ENCODE measurements at places on chromosomes 5 and 9.

DNA sequence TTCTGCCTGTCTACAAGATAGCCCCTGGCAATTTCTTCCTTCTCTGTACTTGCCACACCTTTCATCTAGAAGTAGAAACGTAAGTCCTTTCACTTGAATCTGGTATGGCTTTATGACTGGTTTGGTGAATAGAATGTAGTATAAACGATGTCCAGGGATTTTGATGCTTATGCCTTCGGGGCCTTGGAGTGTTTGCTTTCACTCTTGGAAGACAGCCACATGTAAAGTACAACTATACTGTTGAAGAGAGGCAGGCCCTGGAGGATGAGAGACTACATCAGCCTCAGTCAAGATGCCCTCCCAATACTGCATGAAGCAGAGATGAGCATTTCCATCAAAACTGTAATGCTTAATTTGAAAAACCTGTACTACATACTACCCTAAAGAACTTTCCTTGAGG lies 553.8 kb upstream of the C9orf72 start:
- DNase-seq, result no peak

GRCh38 chr9:131082774-131083512 lies 13.4 kb upstream of the AIF1L start:
- no peak for DNase-seq

- peak; percentile 58 for DNase-seq
Measured at GRCh38 chr5:54243483-54244080, 66.8 kb downstream of the ARL15 start.

- no peak for DNase-seq
Measured at GRCh38 chr5:59905188-59905587, 11.7 kb upstream of the PDE4D start.

- no peak for DNase-seq
Measured at GRCh38 chr9:125415583-125416460, 154.2 kb downstream of the GAPVD1 start.

DNA sequence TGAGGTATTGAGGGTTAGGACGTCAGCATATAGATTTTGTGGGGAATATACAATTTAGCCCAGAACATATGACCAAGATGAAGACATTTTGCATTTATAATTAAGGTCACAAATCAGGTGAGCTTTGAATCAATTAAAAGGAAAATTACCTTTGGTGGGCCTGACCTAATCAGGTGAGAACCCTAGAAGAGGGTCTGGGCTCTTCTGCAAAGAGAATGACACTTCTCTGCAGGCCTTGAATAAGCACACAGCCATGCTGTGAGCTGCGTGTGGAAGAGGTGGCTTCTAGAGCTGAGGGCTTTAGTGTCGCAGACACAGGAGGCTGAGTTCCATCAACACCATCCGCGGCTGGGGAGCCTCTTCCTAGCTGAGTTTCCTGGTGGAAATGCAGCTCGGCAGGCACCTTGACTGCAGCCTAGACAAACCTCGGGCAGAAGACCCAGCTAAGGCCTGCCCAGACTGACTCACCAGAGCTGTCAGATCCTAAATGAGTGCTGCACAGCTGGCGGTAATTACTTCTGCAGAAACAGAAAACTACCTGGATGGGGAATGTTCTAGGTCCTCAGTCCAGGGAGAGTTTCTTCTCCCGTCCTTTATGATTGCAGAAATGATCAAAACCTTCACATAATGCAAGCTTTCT lies 287.5 kb upstream of the IRX1 start:
- DNase-seq, result no peak

DNA sequence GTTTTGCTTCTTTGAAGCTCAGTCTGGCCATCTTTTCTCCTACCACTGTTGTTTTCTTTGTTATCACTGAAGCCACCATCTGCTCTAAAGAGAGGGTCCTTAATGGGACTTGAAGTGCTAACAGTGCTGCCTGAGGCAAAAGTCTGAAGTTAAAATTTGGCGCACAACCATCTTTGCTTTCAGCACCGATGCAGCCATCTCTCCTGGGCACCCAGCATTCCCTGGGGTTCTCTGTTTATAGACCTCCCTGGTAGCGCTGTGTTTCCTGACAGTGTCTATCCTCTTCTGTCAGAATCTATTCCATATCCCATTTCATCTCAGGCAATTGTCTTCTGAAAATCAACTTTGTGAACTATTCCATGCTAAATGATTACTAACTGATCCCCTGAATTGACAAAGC lies 491.5 kb upstream of the MPDZ start:
- DNase-seq, result no peak

GRCh38 chr5:140833993-140834392 lies at the start of gene PCDHA7:
TSS of gene PCDHA7 (plus strand) at chr5:140834269. CDS start at chr5:140834384, 115 bp downstream.
- peak; percentile 16 for DNase-seq

- peak; percentile 72 for DNase-seq
Measured at GRCh38 chr5:170225326-170226128, 7.3 kb upstream of the C5orf58 start.

DNA sequence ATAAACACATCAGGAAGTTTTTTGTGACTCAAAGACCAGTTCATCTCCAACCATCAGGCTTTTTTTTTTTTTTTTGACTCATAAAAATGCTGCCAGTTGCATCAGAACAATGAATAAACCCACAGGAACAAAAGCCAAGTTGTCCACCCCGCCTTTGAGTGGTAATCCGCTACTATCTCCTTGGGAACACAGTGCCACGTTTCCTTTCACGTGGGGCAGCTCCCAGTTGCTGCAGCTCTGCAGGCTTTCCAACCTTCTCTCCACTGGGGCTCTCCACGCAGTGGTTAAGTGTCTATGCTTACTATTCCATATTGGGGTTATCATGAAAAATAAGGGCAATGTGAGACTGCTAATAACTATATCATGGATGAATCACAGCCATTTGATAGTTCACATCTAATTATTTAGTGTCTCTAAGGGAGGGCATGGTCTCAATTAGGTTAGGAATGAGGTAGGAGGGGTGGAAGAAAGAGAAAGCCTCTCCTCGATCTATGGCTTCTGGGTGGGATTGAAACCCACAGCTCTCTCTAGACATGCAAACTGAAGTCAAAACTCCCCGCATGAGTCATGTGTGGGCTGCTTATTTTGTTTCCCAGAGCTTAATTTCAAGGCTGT lies 55.8 kb upstream of the ACTBL2 start:
- DNase-seq, result peak; percentile 90

GRCh38 chr9:129131300-129132145 lies 20.3 kb downstream of the PTPA start:
- peak; percentile 86 for DNase-seq

DNA sequence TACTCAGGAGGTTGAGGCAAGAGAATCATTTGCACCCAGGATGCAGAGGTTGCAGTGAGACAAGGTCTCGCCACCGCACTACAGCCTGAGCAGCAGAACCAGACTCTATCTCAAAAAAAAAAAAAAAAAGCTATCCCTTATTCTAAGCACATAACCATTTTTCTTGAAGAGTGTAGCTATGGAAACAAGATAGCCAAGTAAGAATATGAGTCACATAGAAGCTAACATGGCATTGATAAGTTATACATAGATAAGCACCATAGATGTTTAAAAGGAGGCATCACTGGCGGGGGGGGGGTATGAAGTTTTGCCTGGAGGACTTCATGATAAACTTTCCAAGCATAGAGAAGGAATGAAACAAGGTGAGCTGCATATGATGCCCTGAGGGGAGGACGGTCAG lies 26.0 kb downstream of the CHSY3 start:
- DNase-seq, result no peak

GRCh38 chr5:40497573-40497972 lies 182.1 kb upstream of the PTGER4 start:
- DNase-seq, result no peak

DNA sequence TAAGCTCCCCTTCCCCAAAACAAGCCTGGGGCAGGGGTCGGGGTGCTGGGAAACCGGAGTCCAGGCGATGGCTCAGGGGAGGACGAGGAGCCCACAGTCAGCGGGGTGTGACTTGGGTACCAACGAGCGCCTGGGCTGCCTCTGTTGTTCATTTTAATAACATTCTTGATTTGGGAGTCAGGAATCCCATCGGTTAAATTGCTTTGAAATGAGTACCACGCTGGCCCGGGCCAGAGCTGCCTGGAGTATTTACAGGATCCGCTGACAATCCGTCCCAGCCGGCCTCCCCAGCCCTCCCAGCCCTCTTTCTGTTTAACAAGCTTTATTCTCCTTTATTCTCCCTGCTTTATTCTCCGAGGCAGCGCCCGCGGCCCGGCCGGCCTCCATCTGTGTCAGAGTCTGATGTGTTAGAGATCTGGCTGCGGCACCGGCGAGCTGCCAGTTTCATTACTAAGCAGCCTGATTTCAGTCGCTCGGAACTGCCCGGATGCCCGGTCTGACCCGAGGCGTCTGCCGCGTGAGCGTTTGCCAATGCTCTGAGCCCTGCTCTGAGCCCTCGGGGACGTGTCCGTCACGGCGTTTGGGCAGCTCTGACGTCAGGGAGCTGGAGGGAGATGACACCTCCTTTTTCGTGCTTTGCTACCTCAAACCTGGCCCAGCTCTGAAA lies 16.5 kb upstream of the QRFP start:
- peak; percentile 73 for DNase-seq

DNA sequence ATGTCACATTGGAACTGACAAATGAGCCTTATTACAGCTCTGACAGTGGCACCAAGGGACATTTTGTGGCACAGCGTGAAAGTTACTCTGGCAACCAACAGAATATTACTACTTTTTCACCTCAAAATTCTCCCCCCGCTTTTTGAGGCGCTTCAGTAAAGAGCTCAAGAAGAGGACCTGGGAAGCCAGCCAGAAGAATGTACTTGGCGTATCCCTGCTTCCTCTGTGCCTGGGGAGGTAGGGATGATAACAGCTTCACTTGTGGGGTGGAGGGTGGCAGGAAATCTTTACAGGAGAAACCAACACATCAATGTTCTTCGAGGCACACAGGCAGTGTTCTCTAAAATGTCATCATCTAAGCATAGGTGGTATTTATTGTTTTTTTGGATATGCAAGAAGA lies 624.1 kb downstream of the NR2F1-AS1 start:
- DNase-seq, result no peak
